Mesenteric fat pad (tissue), 1 donor: ENCODE measurements at places on chromosomes 6 and 20. TPM values are rescaled to one million over a fixed set of nuclear protein-coding genes. Genes with fewer than 3 reads are reported as not detected.

GRCh38 chr20:56424931-56425330 is 12.9 kb downstream of the CASS4 start:
- DNase-seq: no peak

GRCh38 chr6:137426007-137426689 is 68.0 kb downstream of the OLIG3 start:
- DNase-seq: no peak

DNA sequence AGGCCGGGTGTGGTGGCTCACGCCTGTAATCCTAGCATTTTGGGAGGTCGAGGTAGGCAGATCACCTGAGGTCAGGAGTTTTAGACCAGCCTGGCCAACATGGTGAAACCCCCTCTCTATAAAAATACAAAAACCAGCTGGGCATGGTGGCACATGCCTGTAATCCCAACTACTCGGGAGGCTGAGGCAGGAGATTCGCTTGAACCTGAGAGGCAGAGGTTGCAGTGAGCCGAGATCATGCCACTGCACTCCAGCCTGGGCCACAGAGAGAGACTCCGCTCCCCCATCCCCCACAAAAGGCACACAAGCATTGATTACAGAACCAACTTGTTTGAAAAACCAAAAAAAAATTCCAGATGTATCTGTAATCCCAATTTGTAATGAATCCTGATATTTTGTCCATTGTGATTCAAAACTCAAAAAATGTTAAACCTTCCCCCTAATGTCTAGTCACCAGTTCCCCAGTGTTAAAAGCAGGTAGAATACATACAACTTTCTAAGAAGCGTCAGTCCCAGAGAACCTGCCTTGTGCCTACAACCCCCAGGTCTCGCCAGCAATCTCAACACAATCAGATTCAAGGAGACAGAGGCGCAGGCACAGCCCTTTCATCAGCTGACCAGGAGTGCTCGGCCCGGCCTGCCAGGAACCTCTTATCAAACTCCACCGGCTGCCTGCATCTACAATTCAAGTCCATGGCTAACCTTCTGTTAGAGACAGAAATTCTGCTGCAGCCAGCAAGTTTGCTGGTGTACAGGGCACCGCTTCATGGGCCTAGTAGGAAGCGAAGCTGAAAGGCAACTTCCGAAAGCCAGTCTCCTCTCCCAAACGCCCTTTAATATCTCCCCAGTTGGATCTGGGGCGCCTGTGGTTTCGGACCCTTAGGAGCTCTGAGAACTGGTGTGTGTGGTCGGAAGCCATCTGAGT is 2.1 kb downstream of the EZR start:
- no peak for DNase-seq

TCF21 gene
- total RNA-seq: 5.2 TPM

- DNase-seq: no peak
Measured at GRCh38 chr6:91490671-91491301, 903.9 kb upstream of the MAP3K7 start.

DNA sequence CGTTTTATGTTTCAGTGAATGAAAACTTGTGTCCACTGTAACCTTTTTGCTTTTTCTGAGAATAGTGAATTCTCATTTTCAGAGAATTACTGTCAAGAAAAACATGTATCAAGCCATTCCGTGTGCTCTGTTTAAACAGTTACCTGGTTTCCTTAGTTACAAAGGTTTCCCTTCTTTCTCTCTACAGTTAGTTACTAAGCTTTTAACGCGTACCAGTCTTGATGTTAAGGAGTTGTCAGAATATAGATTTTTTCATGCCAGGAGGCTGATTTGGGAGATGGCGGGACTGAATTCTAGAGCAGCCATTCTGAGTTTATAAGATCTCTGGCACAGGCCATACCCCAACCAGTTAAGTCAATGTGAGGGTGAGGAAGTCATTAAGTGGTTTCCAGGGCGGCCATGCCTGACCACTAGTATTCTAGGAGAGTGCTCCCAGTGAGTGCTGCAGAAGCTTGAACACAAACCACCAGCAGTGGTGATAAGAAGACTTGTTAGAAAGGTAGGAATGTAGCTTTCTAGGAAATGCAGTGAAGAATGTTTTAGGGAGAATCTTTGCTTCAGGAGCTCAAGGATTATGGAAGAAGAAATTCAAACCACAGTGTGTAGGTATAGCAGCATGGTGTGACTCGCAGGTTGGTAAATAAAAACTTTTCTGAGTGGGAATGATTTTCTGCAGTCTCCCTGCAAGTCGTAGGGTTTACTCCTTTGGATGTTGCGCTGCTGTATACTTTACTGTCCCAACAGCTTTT is 112.9 kb downstream of the JARID2 start:
- DNase-seq: no peak

GRCh38 chr6:68655028-68655427 is 19.9 kb downstream of the ADGRB3 start:
- DNase-seq: no peak
